C1 segment of cervical spinal cord (tissue), 14 donors: ENCODE measurements at places on chromosomes 3 and 15.

DNA sequence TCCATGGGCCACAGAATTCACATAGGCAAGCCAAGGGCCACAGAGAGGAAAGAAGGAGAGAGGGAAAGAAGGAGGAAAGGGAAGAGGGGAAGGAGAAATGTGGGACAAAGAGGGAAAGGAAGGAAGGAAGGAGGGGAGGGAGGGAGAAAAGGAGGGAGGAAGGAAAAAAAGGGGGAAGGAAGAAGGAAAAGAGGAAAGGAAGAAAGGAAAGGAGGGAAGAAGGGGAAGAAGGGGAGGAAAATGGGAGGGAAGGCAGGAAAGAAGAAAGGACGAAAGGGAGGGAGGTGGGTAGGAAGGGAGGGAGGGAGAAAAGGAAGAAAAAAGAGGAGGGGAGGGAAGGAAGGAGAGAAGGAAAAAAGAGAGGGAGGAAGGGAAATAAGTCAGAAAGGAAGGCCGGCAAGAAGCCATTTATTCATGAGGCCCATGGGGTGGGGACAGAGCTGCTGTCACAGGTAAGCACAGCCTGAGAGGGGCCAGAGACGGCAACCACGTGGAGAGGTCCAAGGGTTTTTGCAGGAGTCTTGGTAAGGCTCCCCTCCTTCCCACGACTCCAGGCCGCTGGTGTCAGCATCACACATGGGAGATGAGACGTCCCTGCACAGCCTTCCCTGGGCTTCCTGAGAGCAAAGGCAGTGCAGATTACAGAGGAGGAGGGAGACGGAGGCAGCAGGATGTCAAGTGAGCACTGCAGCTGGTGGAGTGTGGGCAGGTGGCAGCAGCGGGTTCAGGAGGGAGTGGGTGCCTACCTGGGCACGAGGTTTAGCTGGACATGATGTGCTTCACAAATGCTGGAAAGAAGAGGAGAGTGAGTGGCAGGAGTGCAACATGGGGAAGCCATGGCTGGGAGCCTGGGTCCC is 5.5 kb downstream of the MYL3 start:
- DNase-seq = no peak

- no peak for DNase-seq
Measured at GRCh38 chr15:94480289-94480834, 249.0 kb downstream of the MCTP2 start.

DNA sequence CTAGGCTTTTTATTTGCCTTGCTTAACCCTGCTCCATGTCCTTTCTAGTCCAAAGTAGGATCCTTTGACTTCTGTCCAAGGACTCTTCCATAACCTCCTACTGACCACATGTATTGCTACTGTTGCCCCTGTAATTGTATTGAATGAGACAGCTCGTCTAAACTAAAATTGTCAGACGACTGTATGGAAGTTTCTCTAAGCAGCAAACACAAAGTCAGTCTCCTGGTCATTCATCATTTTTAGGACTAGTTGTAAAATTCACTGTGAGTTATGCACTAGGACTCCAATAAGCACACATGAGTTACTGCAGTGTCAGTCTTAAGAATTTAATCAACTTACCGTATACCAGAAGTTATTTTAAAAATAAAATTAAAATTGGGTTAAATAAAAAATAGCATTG is 32.8 kb downstream of the SLTM start:
- DNase-seq = no peak

DNA sequence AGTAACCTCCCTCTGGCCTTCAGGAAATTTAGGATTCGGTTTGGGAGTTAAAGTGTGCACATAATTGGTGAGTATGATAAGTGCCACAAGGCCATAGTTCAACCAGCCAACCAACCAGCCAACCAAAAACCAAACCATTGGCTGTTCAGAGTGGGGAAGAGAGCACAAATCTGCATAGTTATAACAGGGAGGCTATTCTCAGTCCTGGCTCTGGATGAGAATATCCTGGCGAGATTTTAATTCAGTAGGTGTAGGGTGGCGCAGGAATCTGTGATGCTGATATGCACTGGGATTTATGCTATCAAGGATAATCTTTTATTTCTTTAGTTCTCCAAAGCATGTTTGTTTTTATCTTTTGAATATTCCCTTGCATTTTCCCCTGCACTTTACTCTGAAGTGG is 49.1 kb downstream of the AKAP13 start:
- no peak for DNase-seq

GRCh38 chr15:26295336-26296085 is 432.4 kb upstream of the ATP10A start:
- DNase-seq = no peak

- no peak for DNase-seq
Measured at GRCh38 chr3:47791193-47791855, 9.6 kb upstream of the SMARCC1 start.

- DNase-seq = no peak
Measured at GRCh38 chr15:99426431-99427105, 139.2 kb upstream of the MEF2A start.

DNA sequence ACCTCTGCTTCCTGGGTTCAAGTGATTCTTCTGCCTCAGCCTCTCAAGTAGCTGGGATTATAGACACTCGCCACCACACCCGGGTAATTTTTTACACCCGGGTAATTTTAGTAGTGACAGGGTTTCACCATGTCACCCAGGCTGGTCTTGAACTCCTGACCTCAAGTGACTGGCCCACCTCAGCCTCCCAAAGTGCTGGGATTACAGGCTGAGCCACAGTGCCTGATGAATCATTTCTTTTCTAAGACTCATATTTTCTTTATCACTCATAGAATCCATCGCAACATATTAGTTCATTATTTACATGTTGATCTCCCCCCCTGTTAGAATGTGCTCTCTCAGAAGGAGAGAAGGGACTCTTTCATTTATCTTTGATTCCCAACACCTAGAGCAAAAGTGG is 109.5 kb upstream of the PTPRG start:
- DNase-seq = no peak

- DNase-seq = no peak
Measured at GRCh38 chr3:67995206-67995605, 340.8 kb upstream of the SUCLG2 start.

GRCh38 chr15:29623116-29623639 is 199.1 kb downstream of the TJP1 start:
- DNase-seq = no peak

GRCh38 chr15:80607287-80607980 is 87.7 kb upstream of the ABHD17C start:
- DNase-seq = no peak

- no peak for DNase-seq
Measured at GRCh38 chr3:196689941-196690660, 21.9 kb downstream of the CEP19 start.

- no peak for DNase-seq
Measured at GRCh38 chr3:71109977-71110285, 473.6 kb downstream of the FOXP1 start.

GRCh38 chr3:58471025-58471887 is 20.6 kb upstream of the KCTD6 start:
- DNase-seq = no peak

GRCh38 chr3:81936817-81937216 is 175.4 kb upstream of the GBE1 start:
- DNase-seq = no peak

GRCh38 chr3:49018707-49019006 is 277 bp upstream of the DALRD3 start:
- DNase-seq = no peak

DNA sequence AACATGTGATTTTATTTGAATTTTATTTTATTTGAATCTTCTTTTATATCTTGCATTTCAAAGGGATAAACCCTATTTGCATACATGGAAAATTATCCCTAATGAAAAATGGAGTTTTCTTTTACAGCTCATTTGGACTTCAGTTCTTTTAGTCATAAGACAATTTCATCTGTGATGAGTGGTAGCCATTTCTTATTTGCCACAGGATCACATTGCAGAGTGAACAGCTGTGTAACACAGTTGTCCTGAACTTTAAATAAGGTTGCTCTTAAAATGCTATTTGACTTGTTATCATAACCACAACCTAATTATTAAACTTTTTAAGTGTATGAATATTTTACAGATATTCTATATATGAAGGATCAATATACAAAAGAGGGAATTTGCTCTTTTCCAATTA is 221.7 kb upstream of the ROPN1 start:
- DNase-seq = no peak

DNA sequence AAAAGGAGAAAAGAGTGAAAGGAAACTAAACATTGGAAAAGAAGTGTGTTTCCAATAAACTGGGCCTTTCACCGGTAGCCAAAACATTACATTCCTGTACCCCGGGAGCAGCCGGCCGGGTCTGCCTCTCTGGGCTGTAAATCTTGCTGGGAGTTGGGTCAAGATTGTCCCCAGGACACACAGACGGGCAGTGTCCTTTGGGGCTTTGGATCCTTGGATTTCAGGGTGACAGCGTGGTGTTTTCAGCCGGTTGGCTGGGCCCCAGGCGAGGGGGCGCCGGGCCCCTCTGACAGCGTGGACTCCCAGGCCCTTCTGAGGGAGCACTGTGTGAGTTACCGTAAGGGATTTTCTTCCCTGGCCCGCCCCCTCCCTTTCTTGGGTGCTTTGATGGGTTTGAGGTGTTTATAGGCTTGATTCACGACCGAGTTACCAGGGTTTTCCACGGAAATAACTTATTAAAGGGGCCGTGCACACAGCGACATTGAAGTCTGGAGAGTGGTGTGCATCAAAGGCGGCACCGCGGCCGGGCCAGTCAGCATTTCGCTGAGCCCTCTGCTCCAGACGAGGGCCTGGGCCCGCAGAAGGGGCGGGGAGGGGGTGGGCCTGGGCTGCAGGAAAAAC is 27.4 kb downstream of the SMAD6 start:
- DNase-seq = no peak

DNA sequence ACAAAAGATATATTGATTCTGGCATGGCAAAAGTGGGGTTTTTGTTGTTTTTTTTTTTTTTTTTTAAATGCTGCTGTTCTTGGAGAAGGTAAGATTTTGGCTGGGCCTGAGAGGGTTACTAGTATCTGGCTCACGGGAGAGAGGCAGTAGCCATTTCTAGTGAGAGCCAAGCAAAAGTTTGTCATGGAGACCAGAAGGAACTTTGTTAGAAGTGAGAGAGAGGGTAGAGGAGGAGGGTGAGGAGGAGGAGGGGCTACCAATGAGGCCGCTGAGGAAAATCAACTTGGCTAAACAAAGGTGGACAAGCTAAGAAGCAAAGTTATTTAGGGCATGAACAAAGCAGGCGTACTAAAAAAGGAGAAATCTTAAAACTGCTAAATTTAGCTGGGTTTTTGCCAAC is 48.9 kb upstream of the STRIT1 start:
- DNase-seq = no peak

DNA sequence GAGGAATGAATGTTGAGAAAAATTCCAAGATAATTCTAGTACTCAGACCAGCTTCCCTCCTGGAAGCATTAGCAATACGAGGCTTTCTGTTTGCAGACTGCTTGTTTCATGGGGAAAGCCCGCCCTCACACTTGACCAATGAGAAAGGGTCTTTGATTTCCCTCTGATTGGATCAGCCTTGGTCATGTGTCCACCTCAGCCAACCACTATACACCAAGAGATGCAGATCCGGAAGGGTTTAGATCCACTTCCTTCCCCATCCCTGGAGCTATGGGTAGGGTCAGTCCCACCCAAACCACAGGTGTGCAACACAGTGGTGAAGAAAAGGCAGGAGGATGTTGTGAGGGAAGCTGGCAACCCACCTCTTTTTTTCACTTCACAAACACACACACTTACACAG is 154.7 kb downstream of the SV2B start:
- no peak for DNase-seq

DNA sequence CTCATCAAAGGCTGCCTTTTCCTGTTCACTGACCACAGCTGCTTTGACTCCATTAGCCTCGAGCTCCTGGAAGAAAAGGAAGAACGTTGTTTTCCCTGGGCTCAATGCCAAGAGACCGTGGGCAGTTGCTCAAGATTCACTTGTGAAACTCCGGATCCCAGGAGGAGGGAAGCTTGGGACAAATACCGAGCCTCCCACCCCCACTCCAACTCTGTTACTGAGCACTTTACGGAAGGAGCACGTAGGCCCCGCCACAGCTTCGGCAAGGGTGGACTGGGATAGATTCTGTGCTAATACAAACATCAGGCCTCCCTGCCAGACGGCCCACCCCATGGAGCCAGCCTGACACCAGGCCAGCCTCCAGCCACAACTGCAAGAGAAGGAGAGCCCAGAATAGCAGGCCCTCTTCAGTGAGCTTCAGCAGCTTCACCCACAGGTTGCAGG is 10.8 kb upstream of the FANCD2 start:
- peak; percentile 15 for DNase-seq

- no peak for DNase-seq
Measured at GRCh38 chr15:63990454-63990853, 55.8 kb downstream of the DAPK2 start.

DNA sequence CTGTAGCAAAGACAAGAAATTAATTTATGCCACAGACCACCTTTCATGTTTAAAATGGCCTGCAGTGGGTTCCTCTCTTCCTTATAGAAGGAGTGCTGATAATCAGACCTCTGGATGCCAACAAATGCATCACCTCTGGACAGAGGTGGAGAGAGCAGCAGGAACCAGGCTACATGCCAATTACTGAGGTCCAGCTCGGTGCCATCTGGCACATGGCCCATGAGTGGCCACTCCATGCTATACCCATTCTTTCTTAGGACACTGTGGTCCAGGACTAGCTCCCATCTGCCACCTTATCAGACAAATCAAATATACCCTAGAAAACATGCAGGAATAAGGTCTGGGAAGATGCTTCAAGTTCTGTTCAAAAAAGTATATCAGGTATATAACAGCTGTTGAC is 60.7 kb downstream of the TBC1D2B start:
- no peak for DNase-seq

DNA sequence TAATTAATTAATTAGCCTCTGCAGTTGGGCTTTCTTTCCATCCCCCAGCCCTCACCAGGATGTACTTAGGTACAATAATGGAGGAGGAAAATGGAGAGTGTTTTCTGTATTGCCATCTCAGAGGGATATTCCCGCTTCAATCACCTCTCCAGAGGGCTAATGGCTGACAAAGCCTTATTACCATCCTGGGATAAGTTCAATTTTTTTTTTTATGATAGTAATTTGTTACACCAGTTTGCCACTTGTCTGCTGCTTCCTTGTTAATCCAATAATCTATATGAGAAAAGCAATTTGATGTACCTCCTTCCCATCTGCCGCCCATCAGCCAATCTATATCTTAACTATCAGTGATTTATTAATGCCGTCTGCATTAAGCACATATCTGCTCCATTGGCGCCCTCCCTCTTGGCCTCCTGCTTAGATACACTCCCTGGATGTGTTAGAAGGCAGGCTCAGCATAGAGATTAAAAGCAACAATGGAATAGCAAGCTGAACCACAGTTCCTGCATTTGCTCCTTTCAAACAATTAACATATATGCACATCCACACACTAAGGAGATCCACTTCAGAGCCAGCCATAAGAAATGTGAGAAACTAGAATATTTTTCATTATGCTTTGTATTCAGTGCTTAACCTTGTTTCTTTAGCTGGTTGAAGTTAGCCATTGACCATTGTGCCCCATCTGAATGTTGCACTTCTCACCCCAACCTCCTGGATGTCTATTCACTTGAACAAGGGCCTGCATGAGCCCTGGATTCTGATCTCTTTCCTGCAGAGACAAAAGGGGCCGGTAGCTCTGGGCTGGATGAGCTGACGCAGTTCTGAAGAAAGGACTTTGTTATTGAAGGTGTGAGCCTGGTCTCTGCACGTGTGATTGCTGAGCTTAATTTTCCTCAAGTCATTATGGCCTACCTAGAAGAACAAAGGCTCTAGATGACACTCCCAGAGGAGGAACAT is 237.3 kb upstream of the GAP43 start:
- no peak for DNase-seq
